Thymus (tissue), 14 donors: ENCODE measurements at places on chromosomes 1 and 21. TPM values are rescaled to one million over a fixed set of nuclear protein-coding genes. Genes with fewer than 3 reads are reported as not detected.

DNA sequence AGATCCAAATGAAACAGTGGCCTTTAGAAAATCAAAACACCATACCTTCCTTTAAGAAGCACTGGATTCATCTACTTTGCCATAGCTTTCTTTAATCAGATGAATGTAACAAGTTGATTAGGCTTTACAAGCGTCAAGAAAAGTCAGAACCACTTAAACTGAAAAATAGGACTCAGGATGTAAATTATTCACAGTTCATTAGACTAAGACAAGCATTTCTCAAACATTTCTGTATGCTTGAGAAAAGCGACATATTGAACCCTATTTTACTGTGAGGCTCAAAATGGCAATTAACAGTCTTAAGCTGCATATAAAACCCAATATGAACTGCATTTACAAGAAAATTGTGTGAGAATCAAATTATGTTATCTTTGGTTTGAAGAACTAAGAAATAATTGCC is 256.7 kb upstream of the SNX7 start:
- no peak overlapping the region for H3K4me3 ChIP-seq
- H3K27me3 ChIP-seq: no peaks in the 10 kb centered on the region
- H3K36me3 ChIP-seq: no peaks in the 10 kb centered on the region
- no peak for DNase-seq
- no peaks in the 10 kb centered on the region for H3K4me1 ChIP-seq
- no peak overlapping the region for H3K27ac ChIP-seq

DNA sequence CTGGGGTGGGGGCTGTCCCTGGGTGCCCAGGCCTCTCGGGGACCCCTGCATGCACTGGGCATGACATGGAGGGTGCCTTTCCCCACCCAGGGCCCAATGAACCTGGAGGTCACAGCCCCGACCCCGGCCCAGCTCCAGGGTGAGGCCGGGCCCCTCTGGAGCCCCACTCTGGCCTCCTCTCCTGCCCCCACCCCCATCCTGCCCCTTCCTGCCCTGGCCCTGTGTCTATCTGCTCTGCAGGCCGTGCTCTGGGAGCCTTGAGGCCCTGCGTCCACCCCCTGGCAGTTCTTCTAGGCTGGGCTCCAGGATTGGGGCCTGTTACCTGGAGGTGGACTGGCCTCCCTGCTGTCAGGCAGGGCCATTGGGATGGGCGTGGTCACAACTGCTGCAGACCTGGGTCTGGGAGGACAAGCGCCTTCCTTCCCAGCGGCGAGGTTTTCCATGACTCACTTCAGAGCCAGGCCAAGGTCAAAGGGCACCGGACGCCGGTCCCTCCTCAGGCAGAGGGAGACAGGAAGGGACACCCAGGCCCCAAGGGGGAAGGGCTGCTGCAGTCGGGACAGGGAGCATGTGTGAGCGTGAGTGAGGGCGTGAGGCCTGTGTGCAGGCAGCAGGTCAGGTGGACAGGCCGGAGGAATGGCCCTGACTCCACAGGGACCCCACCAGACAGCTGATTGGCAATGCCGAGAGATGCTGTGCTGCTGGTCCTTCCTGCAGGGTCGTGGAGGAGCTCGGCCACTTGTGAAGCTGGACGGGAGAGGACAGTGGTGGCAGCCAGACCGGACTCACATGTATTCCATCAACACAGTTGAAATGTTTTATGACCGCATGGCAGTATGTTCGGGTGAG is 31.1 kb upstream of the POFUT2 start:
- peaks cover 3% of the 10 kb centered on the region for H3K4me1 ChIP-seq
- no peaks in the 10 kb centered on the region for H3K27me3 ChIP-seq

GRCh38 chr21:44901391-44902074 is 19.2 kb downstream of the ITGB2 start:
- H3K27ac ChIP-seq: no peak overlapping the region
- H3K36me3 ChIP-seq: peaks cover 95% of the 10 kb centered on the region
- no peaks in the 10 kb centered on the region for H3K4me1 ChIP-seq

DNA sequence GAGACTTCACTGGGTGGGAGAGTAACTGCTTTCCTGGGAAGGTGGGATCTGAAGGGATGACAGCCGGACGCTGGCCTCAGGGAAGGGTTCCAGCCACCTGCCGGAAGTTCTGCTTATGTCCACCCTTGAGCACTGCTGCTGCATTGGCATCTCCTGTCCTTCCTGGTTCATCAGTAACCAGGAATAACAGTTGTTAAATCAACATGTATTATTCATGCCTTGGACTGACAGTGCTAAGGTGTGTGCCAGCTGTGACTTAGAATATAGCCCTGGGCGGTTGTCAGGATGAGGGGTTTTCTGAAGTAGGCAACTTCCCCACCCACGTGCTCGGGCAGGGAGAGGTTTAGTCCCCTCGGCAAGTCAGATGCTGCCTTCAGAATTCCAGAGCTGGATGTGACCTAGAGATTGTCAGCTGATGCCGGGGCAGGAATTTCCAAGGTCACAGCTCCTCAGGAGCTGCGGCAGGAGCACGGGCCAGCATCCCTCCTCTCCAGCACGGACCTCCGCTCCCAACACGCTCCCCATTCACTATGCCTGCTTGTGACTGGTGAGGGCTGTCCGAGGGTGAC is 17.9 kb downstream of the CLDN14 start:
- no peak overlapping the region for H3K27ac ChIP-seq
- H3K4me1 ChIP-seq: no peaks in the 10 kb centered on the region
- no peak overlapping the region for H3K4me3 ChIP-seq
- no peaks in the 10 kb centered on the region for H3K36me3 ChIP-seq
- H3K27me3 ChIP-seq: peaks cover 4% of the 10 kb centered on the region

- peaks cover 60% of the 10 kb centered on the region for H3K27me3 ChIP-seq
- peak overlapping the region; percentile 61 for H3K27ac ChIP-seq
- peaks cover 35% of the 10 kb centered on the region for H3K4me1 ChIP-seq
- peak overlapping the region; percentile 60 for H3K4me3 ChIP-seq
These were observed 1.8 kb downstream of the COL9A2 start for GRCh38 chr1:40315239-40315794.

- DNase-seq: no peak
- H3K36me3 ChIP-seq: peaks cover 48% of the 10 kb centered on the region
- no peak overlapping the region for H3K27ac ChIP-seq
- H3K27me3 ChIP-seq: peaks cover 7% of the 10 kb centered on the region
- no peaks in the 10 kb centered on the region for H3K4me1 ChIP-seq
- H3K4me3 ChIP-seq: no peak overlapping the region
These were observed 4.4 kb upstream of the ELF3 start for GRCh38 chr1:202005958-202006357.

DNA sequence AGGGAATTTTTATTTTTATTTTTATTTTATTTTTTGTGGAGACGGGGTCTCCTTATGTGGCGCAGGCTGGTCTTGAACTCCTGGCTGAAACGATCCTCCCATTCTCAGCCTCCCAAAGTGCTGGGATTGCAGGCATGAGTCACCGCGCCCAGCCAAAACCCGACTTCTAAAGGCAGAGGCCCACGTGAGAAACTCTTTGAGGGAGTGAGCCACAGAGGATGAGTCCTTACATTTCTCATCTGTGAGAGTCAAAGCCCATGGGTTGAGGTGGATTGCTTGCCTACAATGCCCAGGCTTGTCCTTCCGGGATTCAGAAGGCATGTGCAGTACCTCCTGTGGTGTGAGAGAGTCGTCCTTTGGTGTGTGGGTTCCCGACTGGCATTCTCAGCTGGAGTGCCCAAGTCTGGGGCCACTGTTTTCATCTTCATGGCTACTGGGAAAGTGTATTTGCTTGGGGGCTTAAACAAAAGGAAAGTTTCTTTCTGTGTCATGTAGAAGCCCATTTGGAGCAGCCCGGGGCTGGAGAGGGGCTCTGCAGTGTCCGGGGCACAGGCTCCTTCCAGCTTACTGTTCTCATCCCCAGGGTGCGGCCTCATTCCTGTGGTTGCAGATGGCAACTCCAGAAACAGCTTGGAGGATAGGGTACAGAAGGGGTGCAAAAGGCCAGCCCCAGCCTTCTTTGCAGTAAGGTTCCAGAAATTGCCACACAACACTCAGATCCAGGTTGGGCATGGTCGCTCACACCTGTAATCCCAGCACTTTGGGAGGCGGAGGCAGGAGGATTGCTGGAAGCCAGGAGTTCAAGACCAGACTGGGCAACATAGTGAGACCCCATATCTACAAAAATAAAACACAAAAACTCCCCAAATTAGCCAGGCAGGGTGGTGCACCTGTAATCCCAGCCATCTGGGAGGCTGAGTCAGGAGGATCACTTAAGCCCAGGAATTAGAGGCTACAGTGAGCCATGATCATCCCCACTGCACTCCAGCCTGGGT is 29.4 kb upstream of the CSF3R start:
- H3K36me3 ChIP-seq: no peaks in the 10 kb centered on the region
- no peaks in the 10 kb centered on the region for H3K4me1 ChIP-seq
- no peak overlapping the region for H3K4me3 ChIP-seq
- no peak for DNase-seq
- no peak overlapping the region for H3K27ac ChIP-seq

DNA sequence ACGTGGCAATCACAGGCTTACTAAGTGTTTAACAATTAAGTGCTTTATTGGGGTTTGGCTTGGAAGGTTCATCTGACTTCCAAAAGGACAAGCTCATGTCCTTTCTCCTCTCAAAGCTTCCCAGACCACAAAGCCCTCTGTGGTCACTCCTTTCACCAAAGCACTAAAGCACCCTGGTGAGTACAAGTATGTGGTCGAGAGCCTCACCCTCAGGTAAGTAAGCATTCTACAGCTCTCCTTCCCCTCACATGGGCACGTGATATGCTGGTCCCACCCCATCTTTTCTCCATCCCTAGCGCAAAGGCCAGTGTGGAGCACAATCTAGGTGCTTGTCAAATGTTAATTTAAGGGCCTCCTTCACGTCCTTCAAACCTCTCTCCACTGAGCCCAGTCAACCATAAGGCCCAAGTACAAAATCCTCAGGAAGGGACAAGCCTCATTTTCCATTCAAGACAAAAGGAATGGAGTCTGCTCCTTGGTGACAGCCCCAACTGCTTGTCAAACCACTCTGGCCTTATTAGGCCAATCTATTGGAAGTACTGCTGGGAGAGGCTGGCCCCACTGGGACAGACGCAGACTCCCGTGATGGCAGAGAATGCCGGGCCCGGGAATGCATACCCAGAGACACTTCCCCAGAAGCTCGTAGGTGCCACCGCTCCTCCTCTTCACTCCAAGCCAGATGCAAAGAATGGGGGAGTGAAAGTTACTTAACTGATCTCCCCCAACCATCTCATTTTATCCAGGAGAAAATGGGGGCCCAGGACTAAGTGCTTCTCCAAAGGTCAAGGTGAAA is 7.8 kb downstream of the STMN1 start:
- H3K27ac ChIP-seq: peak overlapping the region; percentile 42
- DNase-seq: no peak
- peaks cover 72% of the 10 kb centered on the region for H3K36me3 ChIP-seq

GRCh38 chr1:242946206-242946605 is 308.9 kb downstream of the CEP170 start:
- no peak overlapping the region for H3K4me3 ChIP-seq
- H3K27ac ChIP-seq: no peak overlapping the region
- H3K27me3 ChIP-seq: no peaks in the 10 kb centered on the region
- H3K4me1 ChIP-seq: no peaks in the 10 kb centered on the region
- H3K36me3 ChIP-seq: no peaks in the 10 kb centered on the region
- no peak for DNase-seq

- no peaks in the 10 kb centered on the region for H3K4me1 ChIP-seq
- H3K4me3 ChIP-seq: no peak overlapping the region
- no peak overlapping the region for H3K27ac ChIP-seq
These were observed 1644.0 kb upstream of the B3GALT2 start for GRCh38 chr1:194830387-194830786.

- no peaks in the 10 kb centered on the region for H3K27me3 ChIP-seq
- H3K36me3 ChIP-seq: no peaks in the 10 kb centered on the region
- no peak overlapping the region for H3K4me3 ChIP-seq
- DNase-seq: no peak
These were observed 12.2 kb upstream of the GPR161 start for GRCh38 chr1:168148916-168149315.

GRCh38 chr1:198560161-198560560 is 19.7 kb upstream of the ATP6V1G3 start:
- no peak for DNase-seq
- no peaks in the 10 kb centered on the region for H3K36me3 ChIP-seq
- no peak overlapping the region for H3K27ac ChIP-seq
- H3K4me1 ChIP-seq: peaks cover 13% of the 10 kb centered on the region

BTBD8 gene
- 2.9 TPM for total RNA-seq

B3GALT6 gene
- total RNA-seq: 16.3 TPM

GSTM1 gene
- 12.9 TPM for total RNA-seq

CREG1 gene
- 61.3 TPM for total RNA-seq

AKNAD1 gene
- total RNA-seq: 0.14 TPM

FNDC5 gene
- 3.5 TPM for total RNA-seq

TPTE gene
- total RNA-seq: not detected

PDXK gene
- total RNA-seq: 33.3 TPM

PDZK1IP1 gene
- total RNA-seq: 1.1 TPM

HYI gene
- 10.8 TPM for total RNA-seq

VSIG8 gene
- total RNA-seq: 0.24 TPM

RIIAD1 gene
- total RNA-seq: not detected
